Right lobe of liver (tissue), 6 donors: ENCODE measurements at places on chromosomes 12 and 14. TPM values are rescaled to one million over a fixed set of nuclear protein-coding genes. Genes with fewer than 3 reads are reported as not detected.

- H3K4me1 ChIP-seq = no peaks in the 10 kb centered on the region
- no peaks in the 10 kb centered on the region for H3K27me3 ChIP-seq
- no peak overlapping the region for H3K4me3 ChIP-seq
- no peaks in the 10 kb centered on the region for H3K36me3 ChIP-seq
- DNase-seq = no peak
- no peak overlapping the region for H3K27ac ChIP-seq
Measured at GRCh38 chr12:68559246-68559645, 51.5 kb upstream of the RAP1B start.

DNA sequence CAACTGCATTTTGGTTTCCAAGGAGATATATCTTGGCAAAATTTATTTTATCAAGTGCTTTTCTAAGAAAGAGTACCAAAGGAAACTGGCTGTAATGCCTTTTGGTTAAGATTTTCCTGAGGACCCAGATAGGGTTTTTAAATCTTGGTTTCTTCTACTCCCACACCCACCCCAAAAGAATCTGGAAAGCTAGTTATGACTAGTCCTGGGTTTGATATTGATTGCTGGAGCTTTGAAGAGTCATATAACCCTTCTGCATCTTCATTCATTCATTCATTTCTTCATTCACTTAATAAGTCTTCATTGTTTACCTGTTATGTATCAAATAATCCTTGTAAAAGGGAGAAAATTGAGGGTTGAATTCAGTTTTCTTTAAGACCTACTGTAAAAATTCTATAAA, 425.2 kb downstream of the PCNX1 start:
- no peak overlapping the region for H3K27ac ChIP-seq
- no peaks in the 10 kb centered on the region for H3K27me3 ChIP-seq
- peaks cover 36% of the 10 kb centered on the region for H3K4me1 ChIP-seq
- no peaks in the 10 kb centered on the region for H3K36me3 ChIP-seq
- no peak for DNase-seq
- H3K4me3 ChIP-seq = no peak overlapping the region

DNA sequence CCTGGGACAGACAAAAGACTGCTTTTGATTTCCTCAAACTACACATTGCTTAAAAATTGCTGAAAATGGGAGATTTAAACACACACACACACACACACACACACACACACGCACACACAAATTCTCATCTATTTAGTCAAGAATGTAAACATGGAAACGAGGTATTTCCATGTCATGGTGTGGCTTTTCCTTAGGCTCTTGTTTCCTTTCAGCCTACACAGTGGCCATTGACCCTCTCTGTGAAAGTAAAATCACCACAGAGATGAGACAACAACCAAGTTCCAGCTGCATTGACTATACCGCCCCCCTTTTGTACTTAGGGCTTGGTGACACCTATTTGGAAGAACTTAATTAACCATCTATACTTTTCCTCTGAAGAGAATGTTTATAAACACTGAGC, 41.9 kb downstream of the TTC8 start:
- H3K4me3 ChIP-seq = no peak overlapping the region
- no peak for DNase-seq
- H3K27ac ChIP-seq = no peak overlapping the region
- H3K4me1 ChIP-seq = no peaks in the 10 kb centered on the region

GRCh38 chr14:36067428-36068187, 108.9 kb downstream of the PTCSC3 start:
- no peak overlapping the region for H3K4me3 ChIP-seq
- H3K36me3 ChIP-seq = no peaks in the 10 kb centered on the region
- no peak for DNase-seq
- peaks cover 15% of the 10 kb centered on the region for H3K4me1 ChIP-seq
- no peaks in the 10 kb centered on the region for H3K27me3 ChIP-seq

- DNase-seq = no peak
- no peaks in the 10 kb centered on the region for H3K4me1 ChIP-seq
- H3K27me3 ChIP-seq = no peaks in the 10 kb centered on the region
- H3K36me3 ChIP-seq = no peaks in the 10 kb centered on the region
Measured at GRCh38 chr12:105945880-105946279, 192.9 kb downstream of the NUAK1 start.

DNA sequence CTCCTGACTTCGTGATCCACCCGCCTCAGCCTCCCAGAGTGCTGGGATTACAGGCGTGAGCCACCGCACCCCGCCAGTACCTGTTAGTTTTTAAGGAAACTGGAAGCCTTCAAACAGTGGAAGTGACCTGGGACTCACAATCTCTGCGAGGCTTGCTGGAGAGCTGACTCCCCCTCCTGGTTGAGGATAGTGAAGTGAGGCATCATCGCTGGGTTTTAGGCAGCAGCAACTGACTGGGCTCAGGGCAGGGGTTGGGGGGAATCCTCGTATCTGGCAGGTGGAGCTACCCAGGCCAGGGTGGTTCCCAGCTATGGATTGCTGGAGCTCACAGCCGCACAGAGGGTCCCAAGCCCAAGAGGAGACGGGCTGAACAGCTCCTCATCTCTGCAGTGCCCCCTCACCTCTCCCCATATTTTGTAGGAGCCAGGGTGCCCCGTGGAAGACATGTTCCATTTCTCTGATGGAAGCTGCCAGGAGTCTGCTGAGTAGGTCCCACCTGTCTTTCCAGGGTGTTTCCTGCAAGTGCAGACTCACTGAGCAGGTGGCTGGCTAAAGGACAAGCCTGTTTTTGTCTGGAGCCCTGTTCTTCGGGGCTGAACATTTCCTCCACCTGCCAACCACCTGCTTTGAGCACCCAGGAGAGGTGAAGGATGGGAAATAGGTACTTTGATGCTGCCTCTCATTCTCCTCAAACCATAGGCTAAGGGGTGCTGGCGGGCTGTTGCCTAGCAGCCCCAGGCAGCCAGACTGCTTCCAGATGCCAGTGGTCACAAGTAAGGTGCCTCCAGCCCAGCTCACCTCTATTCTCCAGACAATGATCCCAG, 3.1 kb downstream of the AVIL start:
- no peaks in the 10 kb centered on the region for H3K4me1 ChIP-seq
- H3K4me3 ChIP-seq = no peak overlapping the region
- H3K27me3 ChIP-seq = no peaks in the 10 kb centered on the region
- no peak overlapping the region for H3K27ac ChIP-seq
- no peak for DNase-seq

- no peaks in the 10 kb centered on the region for H3K4me1 ChIP-seq
- no peak overlapping the region for H3K4me3 ChIP-seq
- no peak overlapping the region for H3K27ac ChIP-seq
- no peaks in the 10 kb centered on the region for H3K27me3 ChIP-seq
Measured at GRCh38 chr12:76266797-76267196, 81.4 kb downstream of the BBS10 start.

- no peaks in the 10 kb centered on the region for H3K27me3 ChIP-seq
- H3K36me3 ChIP-seq = no peaks in the 10 kb centered on the region
Measured at GRCh38 chr12:80849337-80849736, 88.4 kb downstream of the LIN7A start.

Gene SERPINA10
- total RNA-seq = 332 TPM

Gene TEP1
- total RNA-seq = 16.4 TPM

Gene TBX3
- total RNA-seq = 21.3 TPM

Gene AQP6
- total RNA-seq = not detected

Gene CDH24
- total RNA-seq = 0.54 TPM

Gene GZMH
- 0.93 TPM for total RNA-seq

Gene CLEC6A
- total RNA-seq = not detected

Gene PEBP1
- 511 TPM for total RNA-seq
